ENCODE measurements at places on chromosomes 6 and 20. TPM values are rescaled to one million over a fixed set of nuclear protein-coding genes. Genes with fewer than 3 reads are reported as not detected.

DNA sequence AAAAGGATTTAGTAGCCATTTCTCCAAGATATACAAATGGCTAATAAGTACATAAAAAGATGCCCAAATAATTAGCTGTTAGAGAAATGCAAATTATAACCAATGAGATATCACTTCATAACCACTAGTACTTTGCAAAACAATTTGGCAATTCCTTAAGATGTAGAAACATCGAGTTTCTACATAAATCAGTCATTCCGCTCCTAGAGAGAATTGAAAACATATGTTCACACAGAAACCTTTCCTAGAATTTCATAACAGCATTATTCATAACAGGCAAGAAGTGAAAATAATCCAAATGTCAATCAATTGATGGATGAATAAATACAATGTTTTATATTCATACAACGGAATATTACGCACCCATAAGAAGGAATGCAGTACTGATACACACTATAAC lies 20.5 kb upstream of the NT5E start:
- H3K36me3 ChIP-seq, result no peaks in the 10 kb centered on the region
- H3K27ac ChIP-seq, result no peak overlapping the region
- no peaks in the 10 kb centered on the region for H3K27me3 ChIP-seq
- DNase-seq, result no peak

DNA sequence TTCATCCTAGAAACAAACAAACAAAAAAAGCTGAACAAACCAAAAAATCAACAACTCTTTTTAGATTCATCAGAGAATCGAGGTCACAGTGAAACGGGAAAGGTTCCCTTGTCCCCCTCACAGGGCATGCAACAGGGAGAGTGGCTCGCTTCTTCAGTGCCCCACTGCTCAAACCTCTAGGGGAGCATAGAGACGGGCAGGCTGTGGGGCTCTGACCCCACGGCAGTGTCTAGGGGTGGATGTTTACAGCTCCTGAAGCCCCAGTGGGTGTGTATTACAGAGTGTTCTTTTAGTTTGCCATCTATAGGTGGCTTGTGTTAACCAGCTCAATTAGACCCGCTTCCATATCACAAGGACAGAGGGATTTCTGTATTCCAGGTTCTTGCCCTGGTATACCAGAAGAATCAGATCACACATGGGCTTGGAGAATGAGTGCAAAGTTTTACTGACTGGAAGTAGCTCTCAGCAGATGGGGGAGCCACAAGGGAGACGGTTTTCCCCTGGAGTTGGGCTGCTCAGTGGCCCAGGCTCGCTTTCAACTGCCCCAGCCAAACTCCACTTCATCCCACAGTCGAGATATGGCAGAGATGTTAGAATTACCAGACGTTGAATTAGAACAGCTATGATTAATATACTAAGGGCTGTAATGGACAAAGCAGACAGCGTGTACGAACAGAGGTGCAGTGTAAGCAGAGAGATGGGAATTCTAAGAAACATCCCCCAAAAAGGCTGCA lies 192.6 kb upstream of the CST7 start:
- no peak for DNase-seq
- H3K4me3 ChIP-seq, result no peak overlapping the region
- no peak overlapping the region for H3K27ac ChIP-seq
- H3K27me3 ChIP-seq, result peaks cover 43% of the 10 kb centered on the region
- H3K36me3 ChIP-seq, result no peaks in the 10 kb centered on the region

DNA sequence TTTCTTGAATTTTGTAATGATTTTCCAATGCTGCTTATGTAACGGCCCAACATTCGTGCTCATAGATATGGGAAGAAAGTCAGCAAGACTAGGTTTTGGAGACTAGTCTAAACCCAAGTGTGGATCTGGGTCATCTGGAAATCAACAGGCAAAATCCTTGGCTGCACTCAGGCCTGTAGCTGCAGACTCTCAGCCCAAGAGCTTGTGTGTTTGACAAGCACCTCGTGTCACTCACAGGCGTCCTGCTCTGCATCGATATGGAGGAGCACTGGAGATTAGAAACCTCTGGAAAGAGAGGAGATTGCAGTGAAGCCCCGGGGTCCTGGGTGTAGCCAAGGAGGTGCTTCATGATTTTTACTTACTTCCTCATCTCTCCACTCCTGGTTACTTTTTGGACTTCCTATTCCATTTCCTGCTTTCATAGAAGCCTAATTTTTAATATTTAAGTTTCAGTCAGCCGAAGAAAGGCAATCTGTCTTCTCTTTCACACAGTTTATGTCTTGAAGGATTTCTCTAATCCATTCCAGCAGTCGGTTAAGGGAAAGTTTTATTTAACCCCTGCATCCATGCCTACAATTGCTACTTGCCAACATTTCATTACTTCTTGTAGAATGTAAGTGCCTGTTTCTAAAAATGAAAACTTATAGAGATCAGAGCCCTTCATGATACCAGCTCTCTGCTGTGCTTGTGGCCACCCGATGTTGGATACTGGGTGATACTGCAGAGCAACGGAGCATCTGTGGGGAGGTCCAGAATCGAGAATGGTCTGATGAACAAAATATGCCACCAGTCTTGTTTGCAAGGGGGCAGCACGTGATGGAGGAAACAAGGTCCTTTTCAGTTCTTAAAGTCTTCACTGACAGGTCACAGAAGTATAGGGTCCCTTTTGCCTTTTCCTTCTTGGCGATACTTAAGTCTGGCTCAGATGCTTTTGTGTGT lies 296.3 kb downstream of the QKI start:
- no peaks in the 10 kb centered on the region for H3K4me1 ChIP-seq
- H3K27ac ChIP-seq, result no peak overlapping the region
- DNase-seq, result no peak
- H3K27me3 ChIP-seq, result no peaks in the 10 kb centered on the region
- no peaks in the 10 kb centered on the region for H3K36me3 ChIP-seq

DNA sequence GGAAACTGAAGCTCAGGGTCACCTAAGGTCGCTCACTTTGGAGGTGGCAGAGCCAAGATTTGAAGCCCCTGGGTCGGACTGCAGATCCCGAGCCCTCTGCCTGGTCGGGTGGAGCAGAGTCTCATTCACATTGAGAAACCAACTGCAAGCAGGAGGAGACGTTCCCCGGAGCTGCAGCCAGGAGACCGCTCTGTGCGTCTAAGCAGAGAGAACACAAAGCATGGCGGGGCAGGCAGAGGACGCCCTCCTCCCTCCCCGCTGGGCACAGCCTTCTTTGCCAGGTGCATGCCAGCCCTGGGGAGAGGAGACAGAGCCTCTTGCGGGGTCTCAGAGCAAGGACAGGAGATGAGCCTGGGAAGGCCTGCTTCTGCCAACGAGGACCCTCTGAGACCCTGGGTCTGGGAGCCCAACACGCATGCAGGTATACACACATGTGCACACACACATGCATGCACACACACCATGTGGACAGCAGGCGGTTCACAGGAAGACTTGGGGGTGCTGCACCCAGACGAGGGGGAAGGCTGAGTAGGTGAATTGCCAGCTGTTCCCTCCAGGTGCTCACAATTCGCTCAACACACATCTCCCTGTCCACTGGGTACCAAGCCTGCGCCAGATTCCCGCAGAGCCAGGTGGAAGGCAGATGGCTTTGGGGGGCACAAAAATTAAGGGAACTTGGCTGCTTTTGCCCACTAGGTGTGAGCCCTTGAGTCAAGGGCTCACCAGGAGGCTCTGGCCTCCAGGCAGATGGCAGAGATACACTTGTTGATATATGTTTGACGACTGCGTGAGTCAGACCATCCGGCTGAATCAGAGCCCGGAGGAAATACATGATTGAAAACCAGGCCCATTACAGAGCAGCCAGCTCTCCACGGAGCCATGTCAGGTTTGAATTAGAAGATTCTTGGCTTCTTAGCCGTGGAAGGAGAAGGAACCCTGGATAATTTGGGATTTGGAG lies 5.5 kb upstream of the NTSR1 start:
- peak; percentile 76 for DNase-seq
- peak overlapping the region; percentile 91 for H3K27ac ChIP-seq
- peaks cover 70% of the 10 kb centered on the region for H3K4me1 ChIP-seq

DNA sequence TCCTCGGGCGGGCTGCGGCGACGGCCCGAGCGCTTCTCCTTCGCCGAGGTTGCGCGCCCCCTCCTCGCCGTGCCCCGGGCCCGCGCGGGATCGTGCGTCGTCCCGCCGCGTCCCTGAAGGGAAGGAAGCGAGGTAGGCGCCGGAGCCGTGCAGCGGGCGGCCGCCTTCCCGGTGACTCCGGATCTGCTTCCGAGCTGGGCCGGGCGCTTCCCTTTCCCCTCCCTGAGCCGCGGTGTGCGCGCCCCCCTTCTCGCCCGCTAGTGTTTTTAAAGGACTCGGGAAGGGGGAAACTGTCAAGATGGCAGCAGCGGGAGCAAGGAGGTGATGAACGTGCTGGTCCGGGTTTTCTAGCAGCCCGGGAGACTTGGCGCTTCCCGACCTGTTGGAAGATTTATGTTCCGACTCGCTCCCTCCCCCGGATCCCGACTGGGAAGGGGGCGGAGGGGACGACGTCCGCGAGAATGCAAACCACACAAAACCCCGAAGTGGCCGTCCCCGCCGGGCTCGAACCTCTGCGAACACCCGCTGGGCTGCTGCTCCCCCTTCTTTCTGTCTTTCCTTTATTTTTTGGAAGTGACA lies 744 bp upstream of the FOXO3 start:
- no peak for DNase-seq
- H3K4me1 ChIP-seq, result peaks cover 54% of the 10 kb centered on the region
- H3K36me3 ChIP-seq, result no peaks in the 10 kb centered on the region
- peak overlapping the region; percentile 84 for H3K27ac ChIP-seq

DNA sequence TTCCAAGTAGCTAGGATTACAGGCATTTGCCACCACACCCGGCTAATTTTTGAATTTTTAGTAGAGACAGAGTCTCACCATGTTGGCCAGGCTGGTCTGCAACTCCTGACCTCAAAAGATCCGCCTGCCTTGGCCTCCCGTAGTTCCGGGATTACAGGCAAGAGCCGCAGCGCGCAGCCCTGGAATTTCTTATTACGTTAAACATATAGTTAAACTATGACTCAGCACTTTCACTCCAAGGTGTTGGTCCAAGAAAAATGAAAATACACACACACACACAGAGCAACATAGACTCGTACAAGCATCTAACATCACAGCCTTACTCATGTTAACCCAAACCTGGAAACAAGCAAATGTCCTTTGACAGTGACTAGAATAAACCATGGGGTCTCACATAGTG lies 663.9 kb downstream of the PRKN start:
- DNase-seq, result no peak
- H3K27ac ChIP-seq, result no peak overlapping the region
- H3K4me3 ChIP-seq, result no peak overlapping the region
- H3K27me3 ChIP-seq, result no peaks in the 10 kb centered on the region
- H3K36me3 ChIP-seq, result no peaks in the 10 kb centered on the region

DNA sequence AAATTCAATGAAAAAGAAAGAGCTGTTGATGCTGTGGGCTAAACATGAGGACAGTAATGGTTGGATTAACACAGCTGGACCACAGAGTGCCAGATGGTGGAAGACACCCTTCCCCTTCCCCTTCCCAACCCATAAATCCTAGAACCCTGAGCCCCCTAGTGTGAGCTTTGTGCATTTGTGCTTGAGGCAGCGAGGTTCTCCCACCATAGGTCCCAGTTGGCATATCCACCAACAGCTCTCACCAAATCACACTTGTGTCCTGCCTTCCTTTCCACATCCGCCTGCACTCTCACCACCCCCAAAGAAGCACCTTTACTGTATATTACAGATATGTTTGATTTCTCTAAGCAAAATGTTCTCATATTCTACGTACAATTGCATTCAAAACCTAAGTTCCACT lies 32.8 kb upstream of the HBS1L start:
- no peak for DNase-seq
- H3K4me1 ChIP-seq, result no peaks in the 10 kb centered on the region
- H3K4me3 ChIP-seq, result no peak overlapping the region
- H3K27ac ChIP-seq, result no peak overlapping the region
- H3K36me3 ChIP-seq, result no peaks in the 10 kb centered on the region
- H3K27me3 ChIP-seq, result no peaks in the 10 kb centered on the region

DNA sequence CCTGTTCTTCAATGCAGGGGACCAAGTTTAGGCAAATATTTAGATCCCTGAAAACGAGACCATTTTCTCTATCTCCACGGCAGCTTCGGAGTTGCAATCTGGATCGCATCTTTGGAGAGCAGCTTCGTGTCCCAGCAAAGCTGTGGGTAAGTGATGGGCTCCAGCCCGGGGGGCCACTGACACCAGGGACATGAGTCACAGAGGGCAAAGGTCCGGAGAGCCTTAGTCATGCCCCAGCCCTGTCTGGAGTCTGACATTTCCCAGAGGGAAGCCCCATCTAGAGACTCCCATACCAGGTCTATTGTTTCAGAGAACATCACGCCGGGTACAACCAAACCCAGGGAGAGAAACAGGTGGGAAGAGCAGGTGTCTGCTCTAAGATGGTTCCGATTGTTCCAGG lies 95.9 kb downstream of the NFATC2 start:
- H3K27ac ChIP-seq, result peak overlapping the region; percentile 62
- no peaks in the 10 kb centered on the region for H3K27me3 ChIP-seq
- peak; percentile 77 for DNase-seq
- peaks cover 27% of the 10 kb centered on the region for H3K4me1 ChIP-seq

- no peaks in the 10 kb centered on the region for H3K36me3 ChIP-seq
- no peaks in the 10 kb centered on the region for H3K27me3 ChIP-seq
- DNase-seq, result no peak
- H3K4me1 ChIP-seq, result peaks cover 8% of the 10 kb centered on the region
- H3K4me3 ChIP-seq, result no peak overlapping the region
Observed at GRCh38 chr20:4329232-4329631, 313.9 kb upstream of the RNF24 start.

DNA sequence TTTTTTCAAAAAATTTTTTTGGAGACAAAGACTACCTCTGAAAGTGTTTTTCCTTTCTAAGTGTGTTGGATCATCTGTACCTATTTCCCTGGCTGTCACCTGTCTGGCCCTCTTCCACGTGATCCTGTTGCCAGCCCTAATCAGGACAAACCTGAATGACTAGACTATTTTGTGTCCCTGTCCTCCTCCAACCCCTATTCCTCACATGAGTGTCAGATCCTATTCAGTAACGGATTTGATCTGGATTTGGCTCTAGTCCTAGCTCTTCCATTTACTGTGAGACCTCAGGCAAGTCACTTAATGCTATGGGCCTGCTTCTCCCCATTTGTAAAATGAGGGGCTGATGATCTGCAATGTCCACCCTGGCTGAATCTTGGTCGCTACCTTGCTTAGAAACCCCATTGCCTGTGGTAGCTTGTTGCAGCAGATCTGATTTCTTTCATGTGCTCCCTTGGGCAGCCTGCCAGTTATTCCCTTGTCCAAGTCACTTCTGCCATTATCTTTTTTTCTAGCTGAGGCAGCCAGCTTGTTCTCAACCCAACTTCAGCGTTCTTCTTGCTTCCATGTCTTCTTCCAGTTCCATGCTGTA lies 4.8 kb downstream of the PHF20 start:
- H3K36me3 ChIP-seq, result no peaks in the 10 kb centered on the region
- H3K27ac ChIP-seq, result no peak overlapping the region
- H3K27me3 ChIP-seq, result no peaks in the 10 kb centered on the region
- H3K4me1 ChIP-seq, result peaks cover 23% of the 10 kb centered on the region
- DNase-seq, result no peak

DNA sequence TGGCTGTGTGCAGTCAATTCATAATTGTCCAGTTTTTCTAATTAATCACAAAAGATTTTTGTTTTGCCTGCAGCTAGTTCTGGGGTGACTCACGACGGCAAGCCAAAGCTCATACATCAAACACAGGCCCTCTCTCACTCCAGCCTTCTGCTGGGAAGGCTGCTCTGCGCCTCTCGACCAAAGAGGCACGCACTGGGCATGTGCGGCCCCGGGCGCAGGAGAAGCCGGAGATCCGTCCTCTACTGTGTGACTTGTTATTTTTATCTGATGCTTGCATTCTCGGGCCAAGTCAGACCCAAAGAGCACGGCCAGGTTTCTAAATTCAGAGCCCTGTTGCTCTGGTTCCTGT lies 98.5 kb downstream of the TFAP2A start:
- H3K4me3 ChIP-seq, result no peak overlapping the region
- H3K4me1 ChIP-seq, result peaks cover 8% of the 10 kb centered on the region
- H3K27ac ChIP-seq, result no peak overlapping the region
- no peak for DNase-seq
- H3K27me3 ChIP-seq, result no peaks in the 10 kb centered on the region

Gene RFX6
- total RNA-seq, result not detected

Gene CDSN
- total RNA-seq, result 0.12 TPM

Gene LY86
- not detected for total RNA-seq
